CD14-positive monocyte (primary cell): ENCODE measurements at places on chromosomes 1 and 21.

GRCh38 chr1:244435562-244436205, 16.0 kb downstream of the ADSS2 start:
- no peak for DNase-seq

- DNase-seq: no peak
These were observed 710 bp upstream of the PALMD start for GRCh38 chr1:99645203-99645602.

GRCh38 chr1:212583643-212584042, 24.9 kb upstream of the ATF3 start:
- no peak for DNase-seq

GRCh38 chr1:220652995-220653394, 37.2 kb upstream of the C1orf115 start:
- no peak for DNase-seq

DNA sequence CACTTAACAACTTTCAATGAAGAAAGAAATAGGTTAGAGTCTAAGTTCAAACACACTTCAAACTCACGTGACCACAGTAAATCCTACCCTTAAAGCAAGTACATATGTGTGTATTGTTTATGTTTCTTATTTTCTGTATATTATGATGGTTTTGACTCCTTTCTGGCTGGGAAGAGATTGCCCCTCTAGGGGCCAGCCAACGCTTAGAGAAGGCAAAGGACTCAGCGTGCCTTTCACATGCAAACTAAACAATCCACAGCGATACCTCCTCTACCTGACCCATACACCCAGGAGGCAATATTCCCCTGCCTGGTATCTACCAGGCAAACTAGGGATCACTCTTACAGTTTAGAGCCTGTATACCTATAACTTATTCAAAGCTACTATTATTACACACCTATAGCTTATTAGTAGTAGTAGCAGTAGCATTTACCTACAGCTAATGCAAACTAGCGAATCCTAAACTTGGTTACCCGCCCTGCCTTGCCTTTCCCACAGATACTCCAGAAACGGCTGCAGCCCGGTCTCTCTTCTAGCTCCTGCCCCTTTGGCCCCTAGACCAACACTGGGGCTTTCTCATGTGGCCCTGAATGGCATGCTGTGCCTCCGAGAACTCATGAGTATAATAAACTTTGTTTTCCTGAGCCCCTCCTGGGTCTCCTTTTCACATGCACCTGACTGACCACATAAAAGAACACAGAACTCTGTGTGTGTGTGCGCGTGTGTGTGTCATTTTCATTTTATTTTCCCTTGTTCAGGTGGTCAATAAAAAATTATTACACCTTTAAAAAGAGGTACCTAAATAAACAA, 14.0 kb downstream of the NRIP1 start:
- DNase-seq: no peak

DNA sequence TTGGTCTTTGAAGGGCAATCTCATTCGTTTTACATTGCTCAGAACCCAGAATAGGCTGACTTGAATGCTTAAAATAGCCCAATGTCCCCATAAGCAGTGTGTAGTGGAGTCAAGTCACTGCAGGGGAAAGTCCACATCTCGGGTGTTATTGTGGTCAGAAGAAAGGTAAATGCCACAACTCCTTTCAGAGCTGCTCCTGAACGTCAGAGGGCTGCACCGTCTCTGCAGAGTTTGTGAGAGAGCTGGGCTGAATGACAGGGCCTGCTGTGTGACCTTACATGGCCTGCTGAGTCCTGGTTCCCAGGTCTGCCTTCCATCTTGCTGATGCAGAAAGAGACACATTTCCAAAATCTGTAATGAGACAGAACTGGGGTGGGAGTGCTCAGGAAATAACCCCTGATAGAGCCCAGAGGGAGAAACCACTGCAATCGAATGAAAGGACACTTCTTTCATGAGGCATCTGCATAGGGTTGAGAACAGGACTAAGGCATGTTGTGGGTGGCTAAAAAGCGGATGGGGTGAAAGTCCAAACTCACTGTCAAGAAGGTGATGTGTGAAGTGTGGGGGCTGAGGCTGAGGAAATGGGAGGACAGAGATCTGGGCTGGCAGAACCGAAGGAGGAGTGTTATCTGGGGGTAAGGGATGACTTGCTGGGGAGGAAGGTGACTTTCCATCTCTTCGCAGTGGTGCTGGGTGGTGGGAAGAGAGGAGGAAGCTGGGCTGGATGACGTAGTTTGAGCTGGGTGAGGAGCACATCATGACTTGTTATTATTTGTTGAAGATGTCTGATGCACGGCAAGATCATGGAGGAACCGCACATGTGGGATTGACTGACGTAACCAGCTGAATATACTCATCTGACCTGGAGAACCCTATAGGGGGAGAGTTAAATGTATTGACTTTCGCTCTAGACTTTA, 33.7 kb downstream of the XCL2 start:
- no peak for DNase-seq

DNA sequence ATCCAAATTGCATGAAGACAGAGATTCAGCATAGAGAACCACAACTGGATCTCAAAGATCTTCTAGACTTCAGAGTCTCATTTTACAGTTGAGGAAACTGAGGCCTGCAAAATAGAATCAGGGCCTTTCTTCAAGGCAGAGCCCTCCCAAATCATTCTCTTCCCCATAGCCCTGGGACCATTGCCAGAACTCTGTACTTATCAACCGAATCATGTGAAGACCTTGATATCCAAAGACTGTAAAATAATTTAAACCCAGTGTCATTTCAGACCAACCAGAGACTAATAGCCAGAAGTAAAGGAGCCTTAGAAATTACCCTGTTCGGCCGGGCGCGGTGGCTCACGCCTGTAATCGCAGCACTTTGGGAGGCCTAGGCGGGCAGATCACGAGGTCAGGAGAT, 90.1 kb downstream of the DTL start:
- DNase-seq: no peak

GRCh38 chr1:115491298-115492018, 150.3 kb upstream of the VANGL1 start:
- DNase-seq: no peak

DNA sequence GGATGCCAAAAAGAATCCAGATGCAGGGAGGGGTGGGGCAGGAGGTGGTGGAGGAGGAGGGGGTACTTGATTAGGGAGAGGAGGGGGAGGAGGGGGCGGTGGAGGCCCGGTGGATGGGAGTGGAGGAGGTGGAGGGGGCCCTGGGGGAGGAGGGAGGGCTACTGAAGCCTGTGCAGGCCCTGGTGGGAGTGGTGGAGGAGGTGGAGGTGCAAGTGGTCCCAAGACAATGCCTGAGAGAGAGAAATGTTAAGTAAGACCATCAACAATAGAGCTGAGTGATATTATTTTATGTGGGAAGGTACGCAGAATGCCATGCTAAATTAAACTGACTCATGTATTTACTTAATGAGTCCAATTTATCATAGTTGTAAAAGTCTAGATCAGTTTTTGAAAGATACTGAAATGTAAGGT, 86.8 kb upstream of the LBR start:
- no peak for DNase-seq

DNA sequence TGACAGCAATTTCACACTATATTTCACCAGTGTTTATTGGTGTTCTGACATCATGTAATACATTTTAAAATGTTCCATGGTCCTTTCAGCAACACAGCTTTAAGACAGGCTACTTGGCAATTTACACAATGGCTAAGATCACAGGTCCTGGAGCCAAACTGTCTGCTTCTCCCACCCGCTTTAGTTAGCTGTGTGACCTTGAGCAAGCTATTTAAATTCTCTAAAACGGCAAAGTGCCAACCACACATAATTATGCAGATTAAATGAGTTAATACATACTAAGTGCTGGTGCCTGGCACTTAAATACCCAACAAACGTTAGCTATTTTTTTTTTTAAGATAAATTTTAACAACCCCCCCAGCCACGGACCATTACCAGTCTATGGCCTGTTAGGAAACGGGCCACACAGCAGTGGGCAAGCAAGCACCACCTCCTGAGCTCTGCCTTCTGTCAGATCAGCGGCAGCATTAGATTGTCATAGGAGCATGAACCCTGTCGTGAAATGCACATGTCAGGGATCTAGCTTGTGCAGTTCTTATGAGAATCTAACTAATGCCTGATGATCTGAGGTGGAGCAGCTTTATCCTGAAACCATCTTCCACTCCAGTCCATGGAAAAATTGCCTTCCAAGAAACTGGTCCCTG, 26.9 kb downstream of the SOD1 start:
- no peak for DNase-seq

DNA sequence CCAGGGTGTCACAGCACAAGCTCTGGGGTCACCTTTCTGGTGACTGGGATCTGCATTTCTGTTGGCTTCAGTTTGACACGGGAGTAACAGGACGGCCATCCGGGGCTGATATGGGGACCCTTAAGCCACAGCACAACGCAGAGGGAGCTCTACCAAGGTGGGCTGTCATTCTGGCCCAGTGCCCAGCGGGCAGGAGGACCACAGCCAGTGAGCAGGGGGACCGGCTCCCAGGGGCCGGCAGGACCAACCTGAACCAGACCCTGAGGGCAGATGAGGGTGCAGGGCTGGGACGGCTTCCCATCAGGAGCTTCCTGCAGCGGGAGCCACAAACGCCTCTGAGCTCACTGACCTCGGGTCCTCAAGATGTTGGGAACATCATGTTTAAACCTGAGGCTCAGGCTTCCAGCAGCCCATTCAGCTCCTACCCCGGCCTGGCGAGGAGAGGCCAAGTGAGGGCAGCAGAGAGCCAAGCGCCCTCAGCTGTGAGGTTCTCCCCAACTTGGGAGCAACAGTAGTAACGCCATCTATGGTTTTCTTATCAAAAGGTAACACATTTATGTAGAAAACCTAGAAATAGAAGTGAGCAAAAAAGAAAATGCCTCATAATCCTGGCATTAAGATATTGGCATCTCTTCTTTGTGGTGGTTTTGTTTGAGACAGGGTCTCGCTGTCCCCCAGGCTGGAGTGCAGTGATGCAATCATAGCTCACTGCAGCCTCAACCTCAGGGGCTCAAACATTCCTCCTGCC, 26.8 kb downstream of the TMEM201 start:
- DNase-seq: no peak

GRCh38 chr1:23188434-23188884, 19.8 kb upstream of the LUZP1 start:
- no peak for DNase-seq

DNA sequence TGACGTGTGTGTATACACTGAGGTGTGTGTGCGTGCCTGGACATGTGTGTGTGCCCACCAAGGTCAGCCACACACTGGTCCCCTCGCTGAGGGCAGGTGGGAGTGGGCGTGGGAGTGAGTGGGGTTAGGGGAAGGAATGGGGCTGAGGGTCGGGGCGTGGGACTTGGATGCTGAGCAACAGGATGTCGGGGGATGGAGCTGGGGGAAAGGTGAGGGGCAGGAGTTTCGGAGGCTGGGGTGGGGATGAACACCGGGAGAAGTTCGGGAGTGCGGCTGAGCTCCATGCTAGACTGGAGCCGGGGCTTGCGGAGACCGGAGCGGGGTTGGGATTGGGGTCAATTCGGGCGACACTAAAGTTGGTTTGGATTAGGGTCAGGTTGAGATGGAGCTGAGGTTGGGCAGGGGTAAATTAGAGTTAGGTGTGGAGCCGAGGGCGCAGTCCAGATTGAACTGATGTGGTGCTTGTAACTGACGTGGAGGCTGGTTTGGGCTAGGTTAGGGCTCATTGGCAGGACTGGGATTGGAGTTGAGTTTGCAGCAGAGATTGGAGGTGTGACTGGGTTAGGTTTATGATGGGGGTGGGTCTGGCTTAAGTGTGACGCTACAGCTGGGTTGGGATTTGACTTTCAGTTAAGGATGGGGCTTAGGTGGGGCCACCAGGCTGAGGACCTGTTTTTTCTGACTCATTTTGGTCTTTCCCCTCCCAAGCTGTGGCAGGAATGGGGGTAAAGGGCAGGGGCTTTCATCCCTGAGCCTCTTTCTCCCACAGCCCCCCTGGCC, 3.3 kb upstream of the GUCA2A start:
- DNase-seq: no peak

DNA sequence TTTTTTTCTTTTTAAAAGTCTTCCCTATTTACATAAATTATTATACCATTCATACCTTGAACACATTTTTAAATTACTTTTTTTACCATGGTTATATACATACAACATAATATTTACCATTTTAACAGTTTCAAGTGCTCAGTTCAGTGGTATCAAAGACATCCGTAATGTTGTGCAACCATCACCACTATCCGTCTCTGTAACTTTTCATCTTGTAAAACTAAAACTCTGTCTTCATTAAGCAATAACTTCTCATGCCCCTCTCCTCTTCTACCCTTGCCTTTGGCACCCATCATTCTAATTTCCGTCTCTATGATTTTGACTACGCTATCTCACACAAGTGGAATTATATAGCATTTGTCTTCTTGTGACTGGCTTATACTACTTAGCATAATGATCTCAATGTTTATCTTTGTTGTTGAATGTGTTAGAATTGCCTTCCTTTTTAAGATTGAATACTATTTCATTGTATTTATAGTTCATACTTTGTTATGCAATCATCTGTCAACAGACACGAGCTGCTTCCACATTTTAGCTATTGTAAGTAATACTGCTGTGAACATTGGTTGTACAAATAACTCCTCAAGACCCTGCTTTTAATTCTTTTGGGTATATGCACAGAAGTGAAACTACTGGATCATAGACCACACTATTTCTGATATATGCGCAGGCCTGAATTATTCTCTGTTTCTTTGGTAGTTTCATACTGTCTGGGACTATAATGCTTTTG, 689.5 kb upstream of the NCAM2 start:
- DNase-seq: peak; percentile 1

- peak; percentile 6 for DNase-seq
These were observed 34.0 kb upstream of the SLC45A3 start for GRCh38 chr1:205714190-205714905.

GRCh38 chr21:16743317-16743716, 769.5 kb upstream of the CXADR start:
- no peak for DNase-seq

DNA sequence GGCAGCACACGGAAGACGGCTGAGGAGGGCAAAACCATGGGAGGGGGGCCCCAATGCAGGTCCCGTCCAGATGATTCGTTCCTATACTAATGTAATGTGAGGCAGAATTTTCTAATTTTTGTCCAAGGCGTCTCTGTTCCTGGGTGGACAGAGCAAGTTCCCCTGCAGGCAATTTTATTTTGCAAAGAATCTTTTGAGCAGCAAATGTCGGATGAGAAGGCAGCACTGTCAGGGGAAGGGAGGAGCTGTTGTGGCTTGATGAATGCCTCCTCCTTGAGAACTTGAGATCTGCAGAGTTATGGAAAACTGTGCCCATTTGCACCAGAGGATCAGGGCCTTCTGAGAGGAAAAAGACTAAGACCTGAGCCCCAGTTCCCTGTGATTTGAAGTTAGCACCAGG, 17.3 kb downstream of the SLC1A7 start:
- no peak for DNase-seq
